Skeletal muscle tissue (tissue), 5 donors: ENCODE measurements at places on chromosomes 11 and 22. TPM values are rescaled to one million over a fixed set of nuclear protein-coding genes. Genes with fewer than 3 reads are reported as not detected.

NRIP3 gene
- 1.0 TPM for total RNA-seq

B3GAT3 gene
- 8.4 TPM for total RNA-seq

MYOD1 gene
- 22.4 TPM for total RNA-seq

OOSP4B gene
- total RNA-seq, result not detected

GALNT18 gene
- total RNA-seq, result 9.4 TPM

FAM227A gene
- total RNA-seq, result 0.52 TPM

OR8D1 gene
- under 0.01 TPM for total RNA-seq

SCGB1C1 gene
- not detected for total RNA-seq

VSIG10L2 gene
- total RNA-seq, result not detected

MED15 gene
- total RNA-seq, result 16.7 TPM

CRYBB2 gene
- total RNA-seq, result not detected

PIK3IP1 gene
- 6.3 TPM for total RNA-seq

BRSK2 gene
- 1.0 TPM for total RNA-seq

FOLR3 gene
- 0.52 TPM for total RNA-seq

SMTNL1 gene
- total RNA-seq, result 69.9 TPM

IFITM2 gene
- 6.3 TPM for total RNA-seq

EXPH5 gene
- 0.52 TPM for total RNA-seq

APOL5 gene
- total RNA-seq, result 1.6 TPM

HTR3A gene
- total RNA-seq, result not detected

FREY1 gene
- total RNA-seq, result 1.6 TPM

HOATZ gene
- total RNA-seq, result not detected

SORL1 gene
- 6.3 TPM for total RNA-seq

UBTFL1 gene
- total RNA-seq, result not detected

GPHA2 gene
- total RNA-seq, result not detected

OR4A16 gene
- total RNA-seq, result not detected

TREH gene
- 0.52 TPM for total RNA-seq

HMOX1 gene
- 14.6 TPM for total RNA-seq

ZNF280A gene
- not detected for total RNA-seq

CCDC179 gene
- total RNA-seq, result not detected
